NCI-H187 (cell line): ENCODE measurements at places on chromosomes 16 and 17.

GRCh38 chr16:77759821-77760220, 28.5 kb upstream of the VAT1L start:
- no peak for DNase-seq

DNA sequence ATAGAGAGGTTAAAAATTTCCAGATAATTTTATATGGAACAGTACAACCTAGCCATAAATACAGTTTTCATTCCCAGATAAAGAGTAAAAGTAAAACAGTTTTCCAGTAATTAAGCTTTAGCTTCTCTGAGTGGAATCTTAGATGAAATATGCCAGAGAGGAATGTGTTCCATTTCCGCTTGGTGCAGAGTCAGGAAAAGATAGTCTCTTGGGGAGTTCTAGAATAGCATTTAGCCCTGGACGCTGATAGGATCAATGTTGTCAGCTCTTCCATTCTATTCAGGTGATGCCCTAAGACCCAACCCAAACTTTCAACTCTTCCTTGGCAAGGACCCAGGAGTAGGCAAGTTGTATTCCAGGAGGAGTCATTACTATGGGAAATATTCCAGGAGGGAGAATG, 30.9 kb upstream of the ABCA3 start:
- DNase-seq = no peak

GRCh38 chr17:64148699-64149098, 18.8 kb upstream of the ERN1 start:
- DNase-seq = no peak

DNA sequence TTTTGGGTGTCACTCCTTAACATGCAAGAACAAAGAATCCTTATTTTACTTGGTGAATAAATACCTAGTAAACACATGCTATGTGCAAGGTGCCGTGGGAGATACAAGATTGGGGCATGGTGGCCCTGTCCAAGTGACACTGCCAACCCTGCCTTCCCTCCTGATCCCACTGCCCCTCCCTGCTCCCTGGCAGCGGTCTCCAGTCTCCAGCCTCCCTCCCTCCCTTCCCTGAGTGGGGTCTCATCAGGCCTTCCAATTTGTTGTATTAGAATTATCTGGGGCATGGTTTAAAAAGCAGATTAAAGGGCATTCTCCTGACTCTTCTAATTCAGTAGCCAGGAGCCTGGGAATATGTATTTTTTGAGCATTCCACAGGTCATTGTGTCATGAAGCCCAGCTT, 12.5 kb upstream of the TMED6 start:
- DNase-seq = no peak

- no peak for DNase-seq
Measured at GRCh38 chr16:82769845-82770244, 143.1 kb downstream of the CDH13 start.

DNA sequence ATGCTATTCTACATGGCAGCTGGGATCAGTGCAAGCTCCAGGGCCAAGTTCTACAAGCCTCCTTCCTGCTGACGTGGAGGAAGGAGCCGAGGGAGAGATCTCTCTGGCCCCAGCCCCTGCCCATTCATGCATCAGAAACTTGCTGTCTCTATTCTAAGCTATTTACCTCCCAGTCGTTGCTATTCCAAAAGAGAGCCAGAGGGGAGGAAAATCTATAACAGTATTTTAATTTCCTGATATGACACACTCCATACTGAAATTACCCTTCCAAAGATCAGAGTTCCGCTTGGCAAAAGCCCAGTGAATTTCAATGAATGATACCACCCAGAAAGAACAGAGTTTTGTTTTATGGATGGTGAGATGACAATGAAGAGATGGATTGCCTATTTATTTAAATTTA, 133.4 kb downstream of the GRIN2A start:
- no peak for DNase-seq

GRCh38 chr16:54873071-54873470, 57.6 kb upstream of the IRX5 start:
- DNase-seq = no peak

DNA sequence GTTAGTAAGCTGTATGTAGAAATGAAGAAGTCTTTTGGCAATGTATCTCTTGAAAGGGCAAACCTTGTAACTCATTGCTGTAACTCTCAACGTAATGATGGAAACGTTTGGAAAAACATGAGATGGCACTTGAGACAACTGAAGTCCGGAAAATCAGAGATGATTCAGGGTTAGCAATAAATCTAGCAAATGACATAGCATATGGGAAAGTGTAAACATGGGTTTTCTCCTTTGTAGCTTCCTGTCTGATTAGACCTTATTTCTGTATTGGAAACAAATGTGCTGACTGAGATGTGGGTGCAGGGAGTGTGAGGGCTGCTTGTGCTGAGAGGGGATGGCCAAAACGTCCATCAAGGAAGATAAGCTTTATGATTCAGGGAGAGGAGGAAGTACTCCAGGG, 110.7 kb upstream of the FAM20A start:
- no peak for DNase-seq

DNA sequence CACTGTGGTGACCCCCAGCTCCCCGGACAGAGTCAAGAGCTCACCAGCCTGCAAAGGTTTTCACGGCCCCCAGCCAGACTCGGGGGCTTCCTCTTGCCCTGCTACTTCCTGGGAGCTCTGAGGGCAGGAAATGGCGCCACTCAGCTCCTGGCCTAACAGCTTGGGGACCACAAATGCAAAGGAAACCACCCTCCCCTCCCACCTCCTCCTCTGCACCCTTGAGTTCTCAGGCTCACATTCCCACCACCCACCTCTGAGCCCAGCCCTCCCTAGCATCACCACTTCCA, 375 bp upstream of the SPN start:
- no peak for DNase-seq

DNA sequence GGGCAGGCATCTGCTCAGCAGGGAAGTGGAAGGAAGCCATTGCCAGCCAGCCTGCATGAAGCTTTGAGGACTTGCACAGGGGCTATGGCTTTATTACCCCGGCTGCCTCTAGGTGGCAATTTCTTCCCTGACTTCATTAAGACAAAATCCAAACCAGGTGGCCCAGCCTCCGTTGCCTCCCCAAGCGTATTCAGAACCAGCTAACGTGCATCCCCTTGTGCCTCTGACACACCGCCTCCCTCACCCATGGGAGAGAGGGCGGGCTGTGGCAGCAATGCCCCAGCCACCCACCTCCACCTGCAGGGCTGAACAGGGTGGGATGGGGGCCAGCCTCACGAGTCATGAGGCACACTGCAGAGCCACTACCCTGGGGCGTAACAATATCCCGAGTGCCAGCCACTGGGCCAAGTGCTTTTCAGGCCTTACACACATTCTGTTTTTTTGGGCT, 6.8 kb downstream of the KIFC3 start:
- DNase-seq = no peak

GRCh38 chr17:17044846-17045561, 2.7 kb downstream of the MPRIP start:
- no peak for DNase-seq

DNA sequence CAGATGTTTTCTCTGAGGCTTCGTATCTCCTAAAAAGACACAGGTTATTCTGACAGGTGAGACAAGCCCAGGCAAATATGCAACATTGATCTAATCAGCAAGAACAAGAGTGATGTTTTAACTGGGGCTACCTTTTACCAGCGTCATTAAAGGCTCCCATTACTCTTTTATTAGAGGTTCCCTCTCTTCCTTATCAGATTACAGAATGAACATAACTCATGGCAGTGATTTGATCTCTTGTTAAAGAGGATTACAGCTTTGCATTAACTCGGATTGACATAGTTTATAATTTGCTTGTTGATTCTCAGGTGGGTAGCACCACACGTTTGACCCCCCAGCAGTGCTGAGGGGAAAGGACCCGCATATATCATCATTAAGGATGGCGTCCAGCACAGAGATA, 90.5 kb downstream of the AATF start:
- DNase-seq = no peak

DNA sequence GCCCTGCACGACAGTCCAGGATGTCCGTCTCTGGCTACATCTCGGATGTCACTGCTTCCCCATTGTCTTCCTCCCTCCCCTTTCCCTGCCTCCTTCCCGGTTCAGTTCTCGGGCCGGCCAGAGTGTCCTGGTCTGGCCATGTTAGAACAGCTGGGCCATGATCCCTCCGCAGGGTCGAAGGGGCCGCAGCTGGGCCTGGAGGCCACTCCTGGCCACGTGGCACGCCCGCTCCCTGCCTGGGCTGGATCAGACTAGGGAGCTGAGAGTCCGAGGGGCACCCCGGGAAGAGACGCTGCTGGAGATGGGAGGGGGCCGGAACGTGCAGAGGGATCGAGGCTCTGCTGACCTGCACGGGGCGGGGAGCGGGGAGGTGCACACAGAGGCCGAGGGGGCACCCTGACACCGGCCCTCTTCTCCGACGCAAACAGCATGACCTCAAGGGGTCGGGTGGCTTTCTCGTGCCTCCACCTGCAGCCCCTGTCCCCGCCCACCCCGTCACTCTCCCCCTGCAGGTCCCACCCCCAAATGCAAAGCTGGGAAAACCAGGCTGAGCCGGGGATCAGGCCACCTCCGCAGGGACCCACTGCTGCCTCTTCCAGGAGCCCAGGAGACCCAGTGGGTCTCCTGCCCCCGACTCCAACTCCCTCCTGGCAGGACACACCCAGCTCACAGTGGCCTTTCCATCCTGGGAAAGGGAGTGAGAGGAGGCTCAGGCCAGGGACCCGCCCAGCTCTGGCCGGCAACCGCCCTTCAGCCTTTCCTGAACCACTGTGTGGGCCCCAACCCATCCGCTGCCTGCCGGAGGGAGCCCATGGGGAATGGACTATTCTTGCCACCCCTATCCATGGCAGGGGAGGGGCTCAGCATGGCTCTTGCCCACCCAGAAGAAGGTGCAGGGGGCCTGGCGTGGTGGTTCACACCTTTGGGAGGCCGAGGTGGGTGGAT, 38.5 kb downstream of the CTU2 start:
- DNase-seq = no peak

DNA sequence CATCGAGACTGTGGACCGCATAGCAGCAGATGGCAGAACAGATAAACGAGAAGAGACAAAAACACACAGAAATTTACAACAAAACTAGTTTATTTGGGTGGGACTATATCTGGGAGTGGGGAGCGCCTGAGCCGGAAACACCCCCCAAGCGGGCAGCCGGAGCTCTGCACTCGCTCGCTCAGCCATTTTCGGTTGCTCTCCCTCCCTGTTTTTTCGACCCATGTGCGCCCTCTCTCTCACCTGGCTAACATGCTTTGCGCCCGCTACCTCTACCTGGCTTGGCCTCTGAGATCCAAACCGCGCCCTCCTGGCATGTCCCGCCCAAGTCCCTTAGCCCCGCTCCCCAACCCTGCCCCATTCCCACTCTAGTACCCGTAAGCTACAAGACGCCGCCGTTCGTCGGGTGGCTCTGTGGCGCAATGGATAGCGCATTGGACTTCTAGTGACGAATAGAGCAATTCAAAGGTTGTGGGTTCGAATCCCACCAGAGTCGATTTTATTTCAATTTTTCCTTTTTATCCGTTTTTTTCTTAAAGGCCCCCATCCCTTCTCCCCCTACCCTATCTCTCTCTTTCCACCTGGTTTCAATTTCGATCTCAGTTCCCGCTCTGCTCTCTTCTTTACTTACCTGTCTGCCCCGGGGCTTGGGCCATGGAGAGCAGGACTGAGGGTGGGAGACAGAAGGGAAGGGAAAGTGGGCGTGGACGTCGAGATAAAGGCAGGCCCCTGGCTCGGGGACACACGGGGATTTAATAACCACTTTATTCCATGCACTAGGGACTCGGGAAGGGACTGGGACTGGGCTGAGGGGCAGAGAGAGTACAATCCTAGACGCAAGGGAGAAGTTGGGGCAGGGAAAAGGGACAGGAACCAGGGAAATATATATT, 2.4 kb upstream of the ALOXE3 start:
- DNase-seq = no peak

- DNase-seq = no peak
Measured at GRCh38 chr17:21131137-21131536, 4.4 kb downstream of the DHRS7B start.

GRCh38 chr17:4711661-4712181, 1.3 kb downstream of the ARRB2 start:
- no peak for DNase-seq

DNA sequence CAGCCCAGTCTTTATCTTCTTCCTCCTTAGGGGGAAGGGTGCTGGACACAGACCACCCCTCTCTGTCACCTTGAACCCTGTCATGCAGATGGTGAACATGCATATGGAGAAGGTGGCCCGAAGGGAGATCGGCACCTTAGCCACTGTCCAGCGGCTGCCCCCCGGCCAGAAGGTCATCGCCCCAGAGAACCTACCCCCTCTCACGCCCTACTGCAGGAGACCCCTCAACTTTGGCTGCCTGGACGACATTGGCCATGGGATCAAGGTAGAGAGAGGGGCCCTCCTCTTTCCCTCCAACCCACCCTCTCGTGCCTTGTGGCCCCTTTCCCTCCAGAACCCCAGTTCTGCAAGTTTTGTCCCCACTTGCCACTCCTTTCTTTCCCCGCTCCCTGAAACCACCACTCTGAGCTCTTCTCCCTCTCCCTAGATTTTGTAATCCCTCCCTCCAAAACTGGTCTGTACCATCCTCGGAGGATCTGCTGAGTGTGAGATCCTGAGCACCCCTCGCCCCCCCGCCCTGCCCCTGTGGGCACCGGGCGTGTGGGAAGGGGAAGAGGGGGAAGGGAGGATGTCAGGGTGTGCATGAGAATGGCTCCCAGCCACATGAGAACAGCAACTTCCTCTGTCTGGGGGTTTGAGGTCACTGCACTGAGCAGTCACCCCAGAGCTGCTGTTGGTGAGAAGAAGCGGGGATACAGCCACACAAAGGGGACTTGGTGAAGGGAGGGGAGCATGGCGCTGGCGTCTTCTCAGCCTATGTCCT, 7.3 kb downstream of the ABI3 start:
- DNase-seq = no peak

- no peak for DNase-seq
Measured at GRCh38 chr17:69048634-69049033, 12.1 kb downstream of the ABCA9 start.

DNA sequence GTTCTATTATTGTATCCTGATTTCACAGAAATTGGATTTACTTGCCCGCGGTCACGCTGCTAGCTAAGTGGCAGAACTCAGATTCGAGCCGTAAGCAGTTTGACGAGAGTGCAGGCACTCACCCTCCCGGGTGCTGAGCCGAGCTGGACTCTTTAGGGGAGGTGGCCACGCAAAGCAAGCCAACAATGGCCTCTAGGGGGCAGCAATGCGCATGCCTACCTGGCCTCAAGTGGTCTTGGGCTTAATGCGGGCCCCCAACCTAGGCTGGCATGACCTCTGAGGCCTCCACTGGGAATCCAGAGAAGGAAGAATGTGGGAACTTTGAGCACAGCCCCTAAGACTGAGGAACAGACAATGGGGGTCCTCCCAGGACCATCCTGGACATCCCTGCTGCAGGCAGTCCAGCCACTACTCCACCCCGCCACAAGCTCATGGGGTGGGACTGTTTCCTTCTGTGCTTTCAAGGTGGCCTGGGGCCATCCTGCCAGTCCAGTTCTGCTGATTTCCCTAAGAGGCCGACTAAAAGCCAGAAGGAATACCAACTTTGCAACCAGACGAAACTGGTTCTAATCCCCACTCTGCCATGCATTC, 276.5 kb downstream of the XYLT1 start:
- DNase-seq = peak; percentile 2

DNA sequence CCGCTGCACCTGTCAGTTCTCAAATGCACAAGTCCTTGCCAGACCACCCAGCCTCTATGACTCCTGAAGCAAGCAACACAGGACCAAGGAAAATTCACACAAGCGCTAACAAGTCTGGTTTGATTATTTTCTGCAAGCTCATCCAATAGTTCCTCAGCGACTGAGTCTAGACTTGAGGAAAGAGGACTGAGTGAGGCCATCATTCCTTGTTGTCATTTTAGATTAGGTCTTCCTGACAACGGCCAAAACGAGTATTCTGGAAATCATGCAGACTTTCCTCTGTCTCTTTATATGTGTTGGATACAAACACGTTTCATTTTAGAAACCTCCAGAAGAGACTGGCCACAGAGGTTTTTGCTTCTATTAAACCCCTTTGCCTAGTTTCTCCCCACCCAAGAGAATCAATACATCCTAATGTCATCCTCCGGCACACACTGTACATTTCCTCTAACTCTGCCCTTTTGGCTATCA, 561 bp downstream of the CCDC47 start:
- no peak for DNase-seq
